ENCODE measurements at places on chromosomes 2 and 18. TPM values are rescaled to one million over a fixed set of nuclear protein-coding genes. Genes with fewer than 3 reads are reported as not detected.
A peak's percentile ranks its signal among the peaks of the same experiment; 100 is the strongest.

The RTTN gene
- total RNA-seq: 23.9 TPM

The MEP1B gene
- not detected for total RNA-seq

The CCDC85A gene
- total RNA-seq: 21.4 TPM

The REG1B gene
- total RNA-seq: not detected

The POTEE gene
- total RNA-seq: 0.47 TPM

The ZSWIM2 gene
- not detected for total RNA-seq

The MAIP1 gene
- total RNA-seq: 30.1 TPM

DNA sequence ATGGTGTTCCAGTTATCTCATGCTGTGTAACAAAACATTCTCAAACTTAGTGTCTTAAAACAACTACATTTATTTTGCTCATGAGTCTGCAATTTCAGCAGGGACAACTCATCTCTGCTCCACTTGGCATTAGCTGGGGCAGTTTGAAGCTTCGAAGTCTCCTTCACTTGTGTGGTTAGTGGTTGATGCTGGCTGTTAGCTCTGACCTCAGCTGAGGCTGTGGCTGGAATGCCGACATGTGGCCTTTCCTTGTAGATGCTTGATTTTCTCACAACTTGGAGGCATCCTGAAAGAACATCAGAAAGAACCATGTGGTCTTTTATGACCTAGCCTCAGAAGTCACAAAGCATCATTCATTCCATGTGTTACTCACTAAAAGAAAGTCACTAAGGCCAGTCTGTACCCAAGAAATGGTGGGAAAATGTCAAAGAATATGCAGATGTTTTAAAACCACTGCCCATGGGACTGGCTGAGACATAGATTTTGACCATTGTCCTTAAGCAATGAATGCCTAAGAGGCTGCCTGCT, 3.8 kb upstream of the TMSB10 start:
- no peak for DNase-seq

DNA sequence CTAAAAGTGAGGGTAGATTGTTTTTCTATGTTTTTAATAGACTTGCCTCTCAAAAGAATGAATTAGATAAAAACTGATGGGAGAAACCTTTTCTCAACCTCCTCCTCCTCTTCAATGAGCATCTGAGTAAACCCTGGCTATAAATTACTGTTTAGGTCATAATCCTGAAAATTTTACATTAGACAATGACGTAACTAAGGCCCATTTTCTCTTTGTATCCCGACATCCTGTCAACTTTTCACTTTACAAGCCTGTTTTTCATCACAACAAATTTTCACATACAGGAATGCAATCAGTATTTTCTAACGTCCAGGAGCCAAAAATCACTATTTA, 1.3 kb downstream of the SPIRE1 start:
- peak; percentile 61 for DNase-seq

- no peak for DNase-seq
Observed at GRCh38 chr2:112725545-112726457, 5.0 kb downstream of the NT5DC4 start.

- no peak for DNase-seq
Observed at GRCh38 chr2:224039770-224040440, 819 bp upstream of the SERPINE2 start.

- DNase-seq: no peak
Observed at GRCh38 chr2:234488913-234489451, 7.9 kb downstream of the ARL4C start.

DNA sequence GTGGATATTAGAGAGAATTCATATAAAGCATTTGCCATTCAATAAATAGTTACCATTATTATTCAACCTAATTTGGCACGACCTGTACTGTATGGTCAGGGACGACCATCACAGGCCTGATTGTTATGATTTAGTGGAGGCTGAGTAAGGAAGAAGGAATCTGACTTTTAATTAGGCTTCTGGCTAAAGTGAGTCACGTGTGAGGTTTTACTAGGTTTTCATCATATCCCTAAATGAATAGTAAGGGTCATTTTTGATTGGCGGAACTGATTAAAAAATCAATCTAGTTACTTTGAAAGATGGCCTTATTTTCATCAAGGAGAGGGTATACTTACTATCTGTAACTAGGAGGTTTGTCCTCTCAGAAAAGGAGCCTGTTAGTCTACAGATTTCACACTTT, 143.4 kb downstream of the ADCYAP1 start:
- DNase-seq: no peak

- peak; percentile 92 for DNase-seq
Observed at GRCh38 chr2:19955544-19956422, 34.1 kb downstream of the WDR35 start.

DNA sequence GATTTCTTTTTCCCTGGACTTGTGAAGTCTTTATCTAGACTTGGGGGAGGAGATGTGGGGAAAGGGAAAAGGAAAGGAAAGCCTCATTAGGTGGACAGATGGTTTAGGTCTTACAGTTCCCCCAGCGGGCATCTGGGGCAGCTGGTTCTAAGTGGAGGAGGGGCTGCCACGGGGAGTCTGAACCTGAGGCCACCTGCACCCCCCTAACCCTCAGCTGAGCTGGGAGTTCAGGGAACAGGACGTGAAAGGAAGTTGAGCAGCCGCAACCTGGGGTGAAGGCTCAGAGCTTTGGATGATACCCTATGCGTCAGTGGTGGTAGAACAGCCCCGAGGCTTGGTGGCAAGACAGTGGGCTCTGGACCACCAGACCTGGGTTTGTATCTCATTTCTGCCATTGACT, 26.8 kb downstream of the ITM2C start:
- DNase-seq: no peak
